Stimulated activated CD4-positive, alpha-beta T cell treated with anti-CD3 and anti-CD28 coated beads, Interleukin-12 subunit alpha, Interleukin-12 subunit beta, amount 100 ng/mL, for 24 hours (primary cell): ENCODE measurements at places on chromosomes 1 and 21.

- DNase-seq = no peak
Measured at GRCh38 chr21:31476263-31477022, 132.4 kb upstream of the TIAM1 start.

DNA sequence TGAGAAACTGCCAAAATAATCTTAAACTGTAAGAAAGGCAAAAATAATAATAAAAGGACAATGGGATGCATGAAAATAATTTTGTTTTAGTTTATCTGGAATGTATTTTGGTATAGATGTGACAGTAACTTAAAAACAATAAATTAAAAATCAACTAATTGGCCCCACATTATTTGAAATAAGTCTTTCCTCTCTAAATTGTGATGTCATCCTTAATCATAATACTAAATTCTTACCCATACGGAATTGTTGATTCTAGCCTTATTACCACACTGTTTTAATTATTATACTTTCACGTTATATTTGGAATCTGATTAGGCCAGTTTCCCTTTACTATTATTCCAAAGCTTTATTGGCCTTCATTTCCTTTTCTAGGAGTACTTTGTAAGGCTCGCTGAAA lies 7.7 kb downstream of the DESI2 start:
- no peak for DNase-seq

DNA sequence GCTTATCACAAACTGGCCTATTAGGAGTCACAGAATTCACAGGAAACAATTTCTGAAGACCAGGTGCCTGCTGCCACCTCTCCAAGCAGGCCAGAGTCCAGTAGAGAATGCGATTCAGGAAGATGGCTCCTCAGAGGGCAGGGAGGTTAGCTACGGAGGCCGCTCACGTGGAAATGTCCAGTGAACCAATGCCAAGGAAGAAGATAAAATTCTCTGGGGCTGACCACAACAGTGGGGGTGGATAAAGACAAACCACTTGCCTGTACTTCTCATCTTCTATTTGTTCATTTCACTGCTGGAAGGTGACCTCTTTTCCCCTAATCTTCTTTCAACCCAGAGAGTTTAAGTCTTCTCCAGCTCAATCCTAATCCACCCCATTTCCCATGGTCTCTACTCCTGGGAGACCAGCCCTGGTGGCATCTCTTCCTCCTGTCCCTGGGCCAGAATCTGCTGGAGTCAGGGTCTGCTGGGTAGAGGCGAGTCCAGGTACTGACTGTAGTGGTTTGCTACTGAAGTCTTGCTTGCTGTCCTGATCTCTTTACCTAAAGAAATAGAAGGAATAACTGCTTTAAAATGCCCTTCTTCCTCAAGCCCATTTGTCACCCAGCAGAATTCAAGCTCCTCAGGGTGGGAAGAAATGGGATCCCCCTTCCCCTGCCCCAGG lies 3.2 kb downstream of the PSRC1 start:
- DNase-seq = no peak

GRCh38 chr1:177487481-177487880 lies 316.7 kb downstream of the BRINP2 start:
- DNase-seq = no peak

- DNase-seq = no peak
Measured at GRCh38 chr1:218031901-218032300, 253.2 kb upstream of the RRP15 start.

DNA sequence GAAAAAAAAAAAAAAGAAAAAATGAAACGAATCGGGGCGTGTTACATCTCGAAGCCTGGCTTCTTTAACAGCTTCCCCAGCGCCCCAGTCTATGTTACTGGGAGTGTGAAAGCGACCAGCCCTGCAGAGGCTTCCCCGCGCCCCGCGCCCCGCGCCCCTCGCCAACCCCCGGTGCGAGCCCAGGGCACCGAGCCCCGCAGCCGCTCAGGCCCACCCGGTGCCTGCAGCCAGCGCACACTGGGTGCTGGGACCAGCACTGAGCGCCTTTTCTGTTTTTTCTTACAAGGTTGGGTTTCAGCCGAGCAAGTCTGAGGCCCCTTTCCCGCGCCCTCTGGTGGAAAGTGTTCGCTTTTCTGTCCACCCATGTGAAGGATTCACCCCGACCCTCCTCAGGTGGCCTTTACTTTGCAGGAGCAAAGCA lies 42.1 kb upstream of the ZNF496 start:
- peak; percentile 55 for DNase-seq

GRCh38 chr21:35149698-35150097 lies 100.6 kb upstream of the RUNX1 start:
- no peak for DNase-seq

DNA sequence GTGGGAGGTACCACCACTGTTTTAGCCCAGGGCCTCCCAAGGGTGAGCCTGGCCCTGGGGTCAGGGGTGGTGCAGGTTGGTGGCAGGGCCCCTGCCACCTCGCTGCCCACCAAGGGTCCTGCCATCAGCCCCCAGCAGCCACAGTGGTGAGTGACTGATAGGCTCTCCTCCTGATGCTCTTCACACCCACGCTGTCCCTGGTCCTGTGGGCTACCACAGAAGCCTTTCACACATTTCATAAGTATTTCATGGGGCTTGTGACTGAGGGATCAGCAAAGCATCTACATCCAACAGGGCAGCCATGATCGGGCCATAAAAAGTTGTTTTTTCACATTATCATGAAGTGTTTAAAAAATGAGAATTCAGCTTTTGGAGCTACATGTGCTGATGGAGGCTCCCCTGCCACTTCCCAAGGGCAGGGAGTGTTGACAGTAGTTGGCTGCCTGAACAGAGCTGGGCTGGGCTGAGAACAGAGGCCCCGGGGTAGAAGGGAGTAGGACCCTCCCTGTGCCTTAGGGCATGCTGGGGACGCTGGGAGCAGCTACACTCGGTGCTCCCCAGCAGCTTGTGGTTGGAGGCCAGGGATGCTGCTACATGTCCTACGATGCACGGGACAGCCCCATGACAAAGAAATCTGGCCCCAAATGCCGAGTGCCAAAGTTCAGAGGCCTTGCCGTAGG lies 73.1 kb upstream of the TMEM51 start:
- DNase-seq = no peak

DNA sequence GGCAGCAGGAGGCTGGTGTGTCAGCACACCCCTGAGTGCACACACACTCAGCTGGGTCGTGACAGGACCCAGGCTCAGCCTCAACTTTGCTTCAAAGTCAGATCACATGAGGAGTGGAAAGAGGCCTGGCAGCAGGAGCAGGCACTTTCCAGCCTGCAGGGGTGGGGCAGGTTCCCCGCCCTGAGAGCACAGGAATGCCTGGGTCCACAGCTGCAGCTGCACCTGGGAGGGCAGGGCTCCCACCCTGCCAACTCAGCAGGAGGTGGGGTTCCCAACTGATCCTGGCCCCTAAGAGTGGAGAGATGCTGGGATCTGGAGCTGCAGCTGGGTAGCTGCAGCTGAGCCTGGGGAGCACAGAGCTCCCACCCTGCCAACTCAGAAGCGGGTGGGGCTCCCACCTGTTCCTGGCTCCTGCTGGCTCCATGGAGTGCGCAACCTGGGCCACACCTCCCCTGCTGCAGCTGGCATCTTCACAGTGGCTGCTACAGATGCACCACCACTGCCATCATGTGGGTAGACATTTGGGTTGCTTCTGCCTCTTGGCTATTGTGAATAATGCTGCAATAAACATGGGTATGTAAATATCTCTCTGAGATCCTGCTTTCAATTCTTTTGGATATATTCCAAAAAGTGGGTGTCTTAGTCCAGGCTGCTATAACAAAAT lies 415.4 kb downstream of the TTLL7 start:
- DNase-seq = no peak

GRCh38 chr1:156922986-156923669 lies 2.7 kb downstream of the LRRC71 start:
- DNase-seq = no peak

GRCh38 chr21:17519208-17519738 lies 6.4 kb downstream of the CXADR start:
- DNase-seq = no peak
